ENCODE measurements at places on chromosomes 7 and 10.

DNA sequence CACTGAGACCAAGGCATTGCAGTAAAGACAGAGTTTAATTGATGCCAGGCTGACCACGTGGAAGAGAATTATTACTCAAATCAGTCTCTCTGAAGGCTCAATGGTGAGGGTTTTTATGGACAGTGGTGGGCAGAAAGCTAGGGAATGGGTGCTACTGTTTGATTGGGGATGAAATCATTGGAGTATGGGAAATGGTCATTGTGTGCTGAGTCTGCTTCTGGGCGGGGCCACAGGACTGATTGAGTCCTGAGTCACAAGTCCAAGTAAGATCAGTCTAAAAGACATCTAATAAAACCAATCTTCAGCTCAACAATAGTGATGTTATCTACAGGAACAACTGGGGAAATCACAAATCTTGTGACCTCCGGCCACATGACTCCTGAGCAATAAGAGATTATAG lies 868.4 kb downstream of the SORCS3 start:
- no peak for DNase-seq

DNA sequence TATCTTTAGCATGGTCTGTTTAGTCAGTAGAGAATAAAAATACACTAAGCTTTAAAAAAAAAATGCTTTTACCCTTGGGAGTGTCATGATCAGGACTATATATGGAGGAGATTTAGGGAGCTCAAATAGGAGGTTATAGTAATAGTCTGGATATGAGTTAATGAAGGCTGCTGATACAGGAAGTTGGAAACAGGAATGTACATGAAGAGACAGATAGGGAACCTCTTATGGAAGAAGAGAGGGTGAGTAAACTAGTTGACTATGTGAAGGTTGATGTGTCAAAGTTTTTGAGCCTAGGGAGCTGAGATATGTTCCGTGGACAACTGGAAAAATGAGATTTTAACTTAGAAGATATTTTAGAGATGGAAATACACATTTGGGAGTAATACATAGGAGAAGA lies 472.0 kb upstream of the FZD8 start:
- DNase-seq = no peak

DNA sequence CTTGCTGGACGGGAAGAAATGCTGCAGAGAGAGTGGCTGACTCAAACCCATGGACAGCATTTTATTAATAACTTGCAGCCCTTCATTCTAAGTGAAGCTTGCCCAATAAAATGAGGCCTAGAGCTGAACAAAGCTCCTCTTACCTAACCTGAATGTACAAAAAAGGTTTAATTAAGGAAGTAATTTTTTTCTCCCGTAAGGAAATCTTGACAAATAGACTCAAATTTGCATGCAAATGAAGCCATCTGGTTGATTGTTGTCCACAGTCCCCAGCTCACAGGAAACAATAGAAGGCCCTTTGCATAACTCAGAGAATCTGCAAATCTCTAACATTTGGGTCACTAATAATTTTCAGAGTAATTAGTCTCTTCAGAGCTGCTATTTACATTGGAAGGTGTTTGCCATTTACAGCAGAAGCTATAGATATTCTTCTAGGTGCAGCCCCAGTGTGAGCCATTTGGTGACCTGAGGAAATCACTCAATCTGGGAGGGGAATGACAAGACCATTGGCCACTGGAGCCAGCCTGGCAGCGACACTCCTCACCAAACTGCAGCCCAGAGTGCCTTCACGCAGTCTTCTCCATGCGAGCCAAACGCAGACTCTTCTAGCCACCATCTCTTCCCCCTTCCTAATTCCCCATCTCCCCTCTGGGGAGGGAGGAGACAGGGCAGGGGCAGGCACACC lies 483.0 kb upstream of the C7orf33 start:
- no peak for DNase-seq

DNA sequence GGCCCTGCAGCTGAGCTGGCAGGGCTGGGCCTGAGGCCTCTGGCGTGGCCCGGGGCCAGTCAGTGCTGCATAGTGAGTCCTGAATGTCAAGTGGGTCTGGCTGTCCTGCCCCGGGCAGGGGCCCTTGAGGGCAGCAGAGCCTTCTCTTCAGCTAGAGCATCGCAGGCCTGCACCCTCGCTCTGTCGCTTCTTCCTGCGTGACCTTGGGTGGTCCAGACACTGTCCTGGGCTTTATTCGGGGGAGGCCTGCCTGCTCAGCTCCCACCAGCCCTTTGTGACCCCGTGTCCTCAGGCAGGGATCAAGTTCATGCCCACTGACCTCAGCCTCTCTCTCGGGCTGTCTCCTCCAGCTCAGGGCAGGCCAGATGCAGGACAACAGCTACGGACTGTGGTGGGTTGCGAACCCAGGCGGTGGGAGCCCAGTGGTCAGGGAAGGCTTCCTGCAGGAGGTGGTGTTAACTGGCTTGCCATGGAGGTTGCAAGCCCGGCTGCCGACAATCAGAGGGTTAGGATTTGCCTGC lies 3.4 kb downstream of the TTYH3 start:
- DNase-seq = no peak

DNA sequence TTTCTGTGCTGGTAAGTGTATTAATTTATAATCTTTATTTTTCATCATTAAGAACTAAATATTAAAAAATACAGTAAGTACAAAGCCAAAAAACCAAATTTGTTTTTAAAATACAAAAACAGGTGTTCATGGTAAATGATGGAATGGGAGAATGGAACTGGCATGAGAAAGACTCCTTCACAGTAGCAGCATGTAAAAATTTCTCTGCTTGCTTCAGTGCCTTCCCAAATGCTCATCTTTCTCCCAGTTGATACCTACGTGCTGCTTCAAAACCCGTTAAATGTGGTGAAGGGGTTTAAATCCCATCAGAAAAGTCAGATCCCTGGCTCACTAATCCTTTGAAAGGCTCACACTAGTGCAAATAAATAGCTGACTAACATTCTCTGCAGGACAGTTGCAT lies 4.2 kb downstream of the RNF133 start:
- DNase-seq = no peak

- no peak for DNase-seq
These were observed 18.1 kb upstream of the ZNF273 start for GRCh38 chr7:64884913-64885370.

GRCh38 chr10:113666682-113667252 lies 2.9 kb upstream of the NRAP start:
- DNase-seq = no peak

- DNase-seq = no peak
These were observed 11.1 kb upstream of the CNNM1 start for GRCh38 chr10:99318048-99318447.

DNA sequence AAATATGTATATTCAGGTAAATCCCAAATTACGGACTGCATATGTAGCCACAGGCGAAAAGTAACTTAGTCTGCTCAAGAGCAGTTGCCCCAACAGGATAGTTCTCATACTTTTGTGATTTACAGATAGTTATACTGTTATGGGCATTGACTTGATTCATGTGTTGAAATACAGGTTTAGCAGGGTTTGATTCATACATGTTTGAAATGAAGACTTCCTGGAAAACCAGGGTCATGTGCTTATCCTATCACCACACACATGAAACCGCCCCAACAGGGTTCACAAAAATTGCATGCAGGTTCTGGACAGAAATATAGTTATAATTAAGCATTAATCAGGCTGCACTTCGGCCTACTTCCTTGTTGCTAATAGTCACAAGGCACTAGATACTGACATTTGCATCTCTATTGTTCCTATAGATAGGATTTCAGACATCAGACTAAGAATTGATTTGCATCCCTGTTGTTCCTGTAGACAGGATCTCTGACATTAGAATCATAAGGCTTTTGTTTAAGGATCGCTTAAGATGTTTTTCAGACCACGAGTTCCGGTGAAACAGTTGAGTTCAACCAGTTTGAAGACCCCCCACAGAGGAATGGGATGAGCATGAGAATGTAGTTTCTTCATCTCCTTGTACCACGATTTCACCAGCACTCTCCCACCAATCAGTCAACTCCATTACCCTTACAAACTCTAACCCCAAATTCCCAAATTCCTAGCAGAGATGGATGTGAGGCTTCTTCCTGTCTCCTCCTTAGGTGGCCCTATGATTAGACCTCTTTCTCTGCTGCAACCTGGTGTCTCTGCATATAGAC lies 2.0 kb upstream of the ZNF398 start:
- no peak for DNase-seq

DNA sequence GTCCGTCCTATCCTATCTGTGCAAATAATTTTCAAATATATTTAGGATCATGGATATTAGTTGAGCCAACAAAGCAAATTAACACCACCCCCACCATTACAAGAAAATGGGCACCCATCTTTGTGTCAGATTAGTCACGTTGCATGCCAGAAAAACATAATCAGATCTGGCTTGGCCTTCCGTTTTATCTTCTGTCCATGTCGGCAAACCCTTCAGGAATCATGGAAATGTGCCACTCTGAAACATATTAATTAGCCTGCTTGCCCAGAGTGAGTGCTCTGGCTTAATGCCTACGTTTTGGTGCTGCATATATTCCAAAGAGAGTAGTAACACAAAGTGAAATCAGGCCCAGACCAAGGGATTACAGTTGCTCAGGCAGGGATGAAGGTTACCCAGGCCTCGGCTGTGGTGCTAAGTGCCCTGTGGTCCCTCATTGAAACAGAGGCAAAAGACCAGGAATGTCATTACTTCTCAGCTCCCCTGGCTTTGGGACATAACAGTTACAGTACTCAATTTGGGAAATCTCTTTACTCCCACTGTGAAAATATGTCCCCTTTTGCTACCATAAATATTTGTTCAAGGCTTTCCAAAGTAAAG lies 154.0 kb upstream of the LSM8 start:
- no peak for DNase-seq

DNA sequence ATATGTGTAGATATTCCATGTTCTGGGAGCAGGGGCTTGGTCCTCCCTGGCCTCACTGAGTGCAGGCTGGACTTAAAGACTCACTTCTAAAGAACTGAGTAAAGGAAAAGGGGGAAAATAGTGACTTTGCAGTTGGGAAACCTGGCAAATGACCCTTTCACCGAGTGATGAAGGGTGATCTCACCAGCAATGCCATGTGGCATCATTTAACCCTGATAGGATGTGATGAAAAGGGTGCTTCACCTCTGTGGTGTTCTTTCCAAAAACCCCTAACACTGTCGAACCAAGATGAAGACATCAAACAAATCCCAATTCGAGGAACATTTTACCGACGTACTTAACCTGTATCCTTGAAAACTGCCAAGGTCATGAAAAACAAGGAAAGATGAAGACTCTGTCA lies 71.9 kb downstream of the AOAH start:
- DNase-seq = no peak

GRCh38 chr10:80373502-80373901 lies 16.9 kb downstream of the DYDC2 start:
- DNase-seq = no peak

DNA sequence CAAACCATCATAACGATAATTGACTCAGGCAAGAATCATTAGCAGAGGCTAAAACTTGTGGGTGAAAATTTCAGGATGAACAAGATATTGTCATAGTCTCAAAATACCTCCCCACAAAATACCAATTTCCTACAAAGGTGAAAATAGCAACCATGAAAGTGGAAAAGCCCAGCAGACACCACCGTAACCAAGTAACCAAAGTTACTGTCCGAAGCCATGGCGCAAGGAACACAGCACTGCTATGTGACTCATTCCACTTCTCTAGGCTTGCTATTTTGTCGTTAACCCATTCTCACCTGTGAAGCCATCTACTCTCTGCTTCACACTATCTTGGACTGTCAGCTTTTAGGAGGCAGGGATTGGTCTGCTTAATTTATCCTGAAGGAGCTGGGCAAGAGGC lies 113.8 kb upstream of the CACUL1 start:
- no peak for DNase-seq

Data from effector CD4-positive, alpha-beta T cell (primary cell).